ENCODE measurements at places on chromosomes 13 and 19. TPM values are rescaled to one million over a fixed set of nuclear protein-coding genes. Genes with fewer than 3 reads are reported as not detected.

GRCh38 chr13:50236898-50237318 lies 221.7 kb downstream of the KCNRG start:
- DNase-seq, result no peak

- no peak for DNase-seq
These were observed 140.4 kb downstream of the COL4A1 start for GRCh38 chr13:110166598-110166997.

DNA sequence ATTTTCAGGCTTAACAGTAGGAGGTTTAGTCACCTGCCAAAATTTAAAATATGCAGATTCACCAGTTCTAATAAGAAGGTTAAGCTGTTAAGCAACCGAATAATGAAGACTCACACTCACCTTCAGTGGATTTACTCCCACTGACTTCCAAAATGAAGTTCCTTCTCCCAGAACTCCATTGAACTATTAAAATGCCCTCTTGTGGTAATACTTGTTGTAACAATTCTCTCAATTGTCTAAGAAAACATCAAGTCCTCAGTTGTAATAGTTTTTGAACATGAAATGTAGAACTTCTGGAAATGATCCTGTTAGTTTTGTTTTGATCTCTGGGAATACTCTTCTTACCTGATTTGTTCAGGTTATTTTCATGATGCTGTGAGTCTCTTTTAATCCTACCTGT lies 522.0 kb upstream of the ATXN8OS start:
- no peak for DNase-seq

The SH3GL1 gene
- 54.5 TPM for polyA plus RNA-seq

The TTC9B gene
- 0.11 TPM for polyA plus RNA-seq
